ENCODE measurements at places on chromosomes 4 and X.

DNA sequence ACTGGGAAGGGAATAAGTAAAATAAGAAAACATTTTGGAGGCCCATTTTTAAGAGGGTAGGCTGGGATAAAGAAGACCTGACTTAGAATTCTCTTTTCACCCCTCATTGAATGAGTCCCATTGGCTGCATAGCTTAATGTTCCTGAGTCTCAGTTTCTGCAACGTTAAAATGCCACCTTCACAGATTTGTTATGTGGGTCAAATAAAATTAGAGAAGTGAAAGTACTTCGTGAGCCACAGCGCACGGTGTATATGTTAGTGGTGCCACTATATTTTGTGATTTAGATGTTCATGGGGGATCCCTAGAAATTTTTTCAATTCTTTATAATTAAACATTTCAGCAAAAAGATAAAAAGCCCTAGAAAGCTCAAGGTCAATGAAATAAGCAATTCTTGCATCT lies 109.2 kb upstream of the HS3ST1 start:
- no peak for DNase-seq

- DNase-seq, result no peak
Measured at GRCh38 chr4:11954093-11954492, 525.4 kb upstream of the HS3ST1 start.

DNA sequence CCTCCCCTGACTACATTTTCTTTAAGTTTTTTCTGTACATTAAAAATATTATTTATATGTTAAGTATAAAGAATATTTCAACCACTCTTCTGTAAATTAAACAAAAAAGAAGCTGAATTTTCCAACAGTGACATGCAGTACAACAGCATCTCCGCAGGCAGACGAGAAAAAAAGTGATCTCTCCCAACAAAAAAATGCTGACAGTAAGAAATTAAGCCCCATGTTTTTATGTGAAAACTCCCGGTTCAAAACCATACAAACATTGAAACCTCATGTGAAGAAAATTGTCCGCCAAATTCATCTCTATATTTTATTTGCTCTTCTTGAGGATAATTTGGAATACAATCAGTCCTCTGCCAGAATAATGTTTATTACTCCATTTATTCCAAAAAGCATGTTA lies 20.1 kb upstream of the CD99 start:
- no peak for DNase-seq

GRCh38 chrX:1341545-1342184 lies 5.1 kb downstream of the IL3RA start:
- DNase-seq, result no peak
